ENCODE measurements at places on chromosomes 7 and 10. TPM values are rescaled to one million over a fixed set of nuclear protein-coding genes. Genes with fewer than 3 reads are reported as not detected.
A peak's percentile ranks its signal among the peaks of the same experiment; 100 is the strongest.

GRCh38 chr7:133470-133869, 58.9 kb upstream of the FAM20C start:
- H3K36me3 ChIP-seq: no peaks in the 10 kb centered on the region
- H3K27me3 ChIP-seq: no peaks in the 10 kb centered on the region
- H3K4me3 ChIP-seq: no peak overlapping the region
- H3K4me1 ChIP-seq: peaks cover 26% of the 10 kb centered on the region
- H3K27ac ChIP-seq: no peak overlapping the region

EBF3 gene
- 6.8 TPM for total RNA-seq

AKR1D1 gene
- total RNA-seq: not detected

TCF7L2 gene
- total RNA-seq: 15.3 TPM

DNA sequence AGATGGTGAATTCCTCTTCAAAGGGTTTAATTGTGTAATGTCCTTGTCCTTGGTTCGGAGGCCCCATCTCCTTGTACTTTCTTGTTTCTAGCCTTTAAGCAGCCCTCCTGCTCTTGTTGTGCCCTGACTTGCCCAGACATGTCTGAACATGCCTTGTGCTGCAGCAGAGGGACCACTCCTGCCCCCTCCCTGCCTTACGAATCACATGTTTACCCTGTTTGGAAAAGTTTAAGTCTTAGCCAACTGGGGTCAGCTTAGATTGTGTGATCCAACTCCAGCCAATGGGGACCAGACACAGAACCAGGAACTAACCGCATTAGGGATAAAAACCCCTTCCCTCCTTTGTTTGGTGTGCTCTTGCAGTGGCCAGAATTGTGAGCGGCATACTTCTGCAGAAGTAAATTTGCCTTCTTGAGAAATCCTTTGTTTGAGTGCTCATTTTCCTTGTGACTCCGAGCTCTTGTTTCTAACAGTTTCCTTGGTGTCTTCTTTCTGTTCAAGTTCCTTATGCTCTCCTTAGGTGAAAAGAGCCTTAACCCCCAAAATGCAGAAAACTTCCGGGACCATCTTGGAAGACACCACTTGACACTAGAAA, 29.4 kb downstream of the CLRN3 start:
- H3K4me1 ChIP-seq: no peaks in the 10 kb centered on the region
- no peak overlapping the region for H3K4me3 ChIP-seq
- H3K27me3 ChIP-seq: no peaks in the 10 kb centered on the region
- H3K27ac ChIP-seq: no peak overlapping the region

DNA sequence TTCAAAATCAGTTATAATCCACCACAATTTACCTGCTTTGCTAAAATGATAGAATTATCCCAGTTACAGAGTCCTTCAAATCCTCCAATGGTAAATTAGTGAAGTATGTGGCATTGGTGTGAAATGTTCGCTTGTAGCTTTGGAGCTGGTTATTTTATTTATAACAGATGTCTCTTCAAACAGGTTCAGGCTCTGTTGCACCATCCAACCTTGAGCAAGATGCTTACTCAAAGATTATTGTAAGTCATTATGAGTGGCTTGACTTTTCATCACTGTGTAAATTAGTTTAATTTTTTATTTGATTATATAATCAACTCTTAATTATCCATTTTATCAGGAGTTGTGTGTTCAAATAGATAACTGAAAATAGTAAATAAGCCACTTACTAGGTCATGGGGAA, 99.4 kb downstream of the BTRC start:
- H3K36me3 ChIP-seq: no peaks in the 10 kb centered on the region
- H3K27ac ChIP-seq: no peak overlapping the region
- H3K27me3 ChIP-seq: no peaks in the 10 kb centered on the region
- DNase-seq: no peak

GET4 gene
- total RNA-seq: 27.0 TPM

DNA sequence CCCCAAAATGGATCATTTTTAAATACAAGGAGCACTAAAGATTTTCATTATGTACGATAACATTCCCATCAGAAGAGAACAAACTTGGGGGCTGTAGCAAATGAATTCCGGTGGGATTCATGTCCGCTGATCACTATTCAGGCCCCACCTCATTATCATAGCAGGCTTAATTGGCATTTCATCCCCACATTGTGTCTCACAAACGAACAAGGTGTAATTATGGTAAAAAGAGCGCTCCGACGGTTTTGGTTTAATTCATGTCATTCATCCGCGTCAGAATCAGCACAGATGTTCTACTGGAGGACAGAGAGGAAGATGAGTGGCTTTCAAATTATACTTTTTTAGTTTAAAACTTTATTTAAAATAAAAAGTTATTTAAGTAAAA, 124.7 kb downstream of the MAD1L1 start:
- H3K27ac ChIP-seq: no peak overlapping the region
- H3K27me3 ChIP-seq: no peaks in the 10 kb centered on the region
- no peaks in the 10 kb centered on the region for H3K36me3 ChIP-seq
- H3K4me3 ChIP-seq: no peak overlapping the region
- DNase-seq: no peak
- no peaks in the 10 kb centered on the region for H3K4me1 ChIP-seq

LAMB1 gene
- 198 TPM for total RNA-seq

GRCh38 chr10:4770801-4771553, 55.0 kb upstream of the AKR1E2 start:
- H3K27me3 ChIP-seq: no peaks in the 10 kb centered on the region
- no peak overlapping the region for H3K4me3 ChIP-seq
- H3K36me3 ChIP-seq: no peaks in the 10 kb centered on the region
- DNase-seq: no peak
- peak overlapping the region; percentile 70 for H3K27ac ChIP-seq

DNA sequence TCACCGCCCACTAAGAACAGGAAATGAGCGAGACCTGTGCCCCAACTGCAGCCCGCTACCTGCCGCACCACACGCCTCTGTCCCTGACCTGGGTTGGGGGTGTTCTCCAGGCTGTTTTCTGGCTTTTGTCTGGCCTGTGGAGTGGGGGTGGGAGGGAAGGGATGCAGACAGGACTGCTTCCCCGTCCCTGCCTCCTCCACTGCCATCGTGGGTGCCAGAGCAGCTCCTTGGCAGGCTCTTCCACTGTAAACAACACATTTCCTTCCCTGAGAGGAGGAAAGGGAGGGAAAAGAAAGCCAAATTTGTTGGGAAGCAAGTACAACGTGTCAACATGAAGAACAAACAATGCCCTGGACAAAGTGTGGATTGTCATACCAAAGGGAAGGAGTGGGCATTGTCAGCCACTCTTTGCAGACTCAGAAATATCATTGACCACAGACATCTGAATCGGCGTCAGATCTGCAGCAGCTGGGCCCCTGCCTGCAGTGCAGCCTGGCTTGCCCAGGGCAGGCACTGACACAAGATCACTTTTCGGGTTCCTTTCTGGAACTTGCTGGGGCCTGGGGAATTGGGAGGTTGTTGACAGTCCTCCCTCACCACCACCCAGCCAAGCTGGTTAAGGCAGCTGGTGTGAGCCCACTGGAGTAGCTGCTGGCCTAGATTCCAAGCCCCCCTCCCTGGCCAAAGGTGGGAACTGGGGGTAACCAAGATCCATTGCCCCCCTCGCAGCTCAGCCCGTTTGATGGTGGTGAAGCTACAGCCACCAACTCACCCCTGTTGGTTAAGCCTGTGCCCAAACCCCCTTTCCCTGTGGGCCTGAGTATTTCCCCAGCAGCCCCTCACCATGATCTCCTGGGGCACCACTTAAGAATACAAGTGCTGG, 22.6 kb upstream of the TRIM8 start:
- peaks cover 73% of the 10 kb centered on the region for H3K4me1 ChIP-seq
- DNase-seq: peak; percentile 59
- H3K27ac ChIP-seq: peak overlapping the region; percentile 27
- H3K36me3 ChIP-seq: peaks cover 8% of the 10 kb centered on the region
- no peak overlapping the region for H3K4me3 ChIP-seq
- no peaks in the 10 kb centered on the region for H3K27me3 ChIP-seq

PTPN20 gene
- total RNA-seq: 3.0 TPM

DNA sequence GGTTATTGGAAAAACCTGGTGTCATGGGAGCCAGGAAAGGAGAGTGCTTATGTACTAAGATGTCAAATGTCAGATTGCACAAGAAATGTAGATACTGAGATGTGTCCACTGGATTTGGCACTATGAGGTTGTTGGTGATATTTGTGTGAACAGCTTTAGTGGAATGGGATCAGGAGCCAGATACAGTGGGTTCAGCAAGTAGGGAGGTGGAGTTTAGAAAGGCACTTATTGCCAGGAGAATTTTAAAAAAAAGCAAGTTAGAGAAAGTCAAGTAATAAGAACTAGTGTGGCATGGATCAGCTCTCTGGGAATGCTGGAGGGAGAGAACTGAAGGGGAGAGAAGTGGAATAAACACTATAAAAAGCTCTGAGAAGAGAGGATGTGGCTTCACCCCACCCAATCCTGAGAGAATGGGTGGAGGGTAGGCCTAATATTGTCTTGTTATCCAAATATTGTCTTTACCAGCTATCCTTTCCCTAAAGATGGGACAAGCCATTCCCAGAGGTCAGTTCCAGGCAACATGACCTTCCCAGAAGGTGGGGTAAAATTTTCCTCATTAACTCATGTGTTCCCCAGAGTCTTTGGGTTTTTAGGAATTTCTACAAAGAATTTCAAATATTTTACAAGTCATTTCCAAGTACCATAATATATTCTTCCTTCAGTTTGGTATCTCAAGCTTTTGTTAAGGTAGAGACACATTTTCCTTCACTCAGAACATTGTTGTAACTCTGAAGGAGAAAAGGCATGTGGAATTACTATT, 42.3 kb downstream of the ENTPD1 start:
- H3K27me3 ChIP-seq: no peaks in the 10 kb centered on the region
- no peak for DNase-seq
- no peaks in the 10 kb centered on the region for H3K36me3 ChIP-seq
- no peak overlapping the region for H3K4me3 ChIP-seq

GRCh38 chr10:6409971-6410643, 170.0 kb downstream of the PRKCQ start:
- H3K4me3 ChIP-seq: no peak overlapping the region
- H3K27me3 ChIP-seq: no peaks in the 10 kb centered on the region
- H3K27ac ChIP-seq: peak overlapping the region; percentile 67
- no peak for DNase-seq
- H3K4me1 ChIP-seq: peaks cover 15% of the 10 kb centered on the region

GRCh38 chr7:28922624-28923331, 35.4 kb downstream of the TRIL start:
- peak; percentile 75 for DNase-seq
- H3K4me1 ChIP-seq: peaks cover 10% of the 10 kb centered on the region
- H3K36me3 ChIP-seq: no peaks in the 10 kb centered on the region

DNA sequence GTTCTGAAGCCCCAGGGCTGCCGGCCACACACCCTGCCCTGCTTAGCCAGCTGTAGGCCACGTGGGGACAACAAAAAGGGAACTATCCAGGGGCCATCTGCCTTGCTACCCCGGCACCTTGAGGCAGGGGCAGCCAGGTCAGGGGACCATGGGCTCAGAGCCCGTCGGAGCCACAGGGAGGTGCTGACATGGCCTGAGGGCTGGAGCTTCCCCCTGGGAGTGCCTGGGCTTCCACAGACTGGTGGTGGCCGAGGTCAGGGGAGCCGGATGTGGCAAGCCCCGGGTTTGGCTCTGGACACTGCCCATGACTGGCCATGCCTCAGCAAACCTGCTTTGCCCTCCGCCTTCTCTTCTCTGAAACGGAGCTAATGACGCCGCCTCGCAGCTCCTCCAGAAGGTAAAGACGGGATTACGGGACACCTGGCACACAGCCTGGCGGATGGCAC, 178.5 kb downstream of the EBF3 start:
- no peak overlapping the region for H3K27ac ChIP-seq
- no peaks in the 10 kb centered on the region for H3K4me1 ChIP-seq
- no peaks in the 10 kb centered on the region for H3K27me3 ChIP-seq
- no peaks in the 10 kb centered on the region for H3K36me3 ChIP-seq
- no peak for DNase-seq

DNA sequence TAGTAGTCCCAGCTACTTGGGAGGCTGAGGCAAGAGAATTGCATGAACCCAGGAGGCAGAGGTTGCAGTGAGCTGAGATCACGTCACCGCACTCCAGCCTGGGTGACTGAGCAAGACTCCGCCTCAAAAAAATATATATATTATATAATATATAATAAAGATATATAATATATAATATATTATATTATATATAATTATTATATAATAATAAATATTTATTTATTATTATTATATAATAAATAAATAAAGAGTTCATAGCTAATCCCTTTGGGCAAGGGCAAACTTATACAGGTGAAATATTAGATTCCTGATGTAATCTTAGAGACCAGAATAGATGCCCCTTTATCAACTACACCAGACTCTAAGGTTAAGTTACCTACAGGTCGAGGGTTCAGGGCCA, 185.2 kb downstream of the PRPF18 start:
- H3K4me1 ChIP-seq: peaks cover 4% of the 10 kb centered on the region
- no peak overlapping the region for H3K4me3 ChIP-seq
- no peak overlapping the region for H3K27ac ChIP-seq
- no peaks in the 10 kb centered on the region for H3K27me3 ChIP-seq

TUBB8 gene
- not detected for total RNA-seq

DNA sequence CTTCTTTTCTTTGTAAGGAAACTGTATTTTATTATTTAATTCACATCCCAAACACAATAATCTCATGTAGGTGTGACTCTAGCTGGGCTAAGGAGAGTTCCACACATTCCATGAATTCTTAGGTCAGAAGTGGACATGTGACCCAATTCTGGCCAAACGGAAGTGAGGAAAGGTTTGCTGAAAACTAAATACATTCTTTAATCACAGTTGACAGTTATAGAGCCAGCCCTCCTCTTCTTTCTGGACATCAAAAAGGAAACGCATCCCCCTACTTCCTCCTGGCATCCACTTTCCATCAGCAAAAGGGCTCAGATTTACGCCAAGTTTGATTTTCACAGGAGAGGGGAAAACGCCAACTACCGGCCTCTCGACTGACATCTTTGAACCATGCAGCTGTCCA, 774.4 kb upstream of the POM121L12 start:
- no peaks in the 10 kb centered on the region for H3K27me3 ChIP-seq
- no peak for DNase-seq
- no peak overlapping the region for H3K4me3 ChIP-seq

DNA sequence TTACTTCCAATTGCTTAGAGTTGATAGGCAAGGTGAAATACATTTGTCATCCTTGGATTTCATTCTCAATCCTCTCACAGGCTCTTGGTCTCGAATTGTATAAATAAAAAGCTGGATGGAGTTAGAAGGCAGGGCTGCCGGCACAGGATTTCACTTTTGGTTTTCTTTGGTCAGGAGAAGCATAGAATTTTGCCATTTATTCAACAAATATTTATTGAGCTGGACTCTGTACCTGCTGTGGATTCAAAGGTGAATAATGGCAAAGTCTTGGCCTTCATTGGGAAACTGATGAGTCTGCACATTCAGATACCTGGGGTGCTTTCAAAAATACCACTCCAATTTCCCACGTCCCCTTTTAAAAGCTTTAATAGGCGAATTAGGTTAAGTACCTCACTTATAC, 49.7 kb downstream of the PDK4 start:
- H3K36me3 ChIP-seq: no peaks in the 10 kb centered on the region
- H3K4me1 ChIP-seq: peaks cover 64% of the 10 kb centered on the region
- no peak overlapping the region for H3K4me3 ChIP-seq
- no peak for DNase-seq
- peak overlapping the region; percentile 95 for H3K27ac ChIP-seq

SEMA3E gene
- 10.5 TPM for total RNA-seq

NRP1 gene
- 47.8 TPM for total RNA-seq

- no peaks in the 10 kb centered on the region for H3K27me3 ChIP-seq
- H3K4me3 ChIP-seq: no peak overlapping the region
- H3K27ac ChIP-seq: no peak overlapping the region
Observed at GRCh38 chr10:42645103-42645502, 6.7 kb upstream of the ZNF33B start.

GRCh38 chr7:3979611-3980299, 678.7 kb downstream of the SDK1 start:
- no peak for DNase-seq
- H3K36me3 ChIP-seq: no peaks in the 10 kb centered on the region
- no peak overlapping the region for H3K27ac ChIP-seq
- H3K4me3 ChIP-seq: no peak overlapping the region
- H3K4me1 ChIP-seq: no peaks in the 10 kb centered on the region

SPDYE6 gene
- not detected for total RNA-seq

Measured in sigmoid colon (tissue), 7 donors.